CD8-positive, alpha-beta memory T cell (primary cell): ENCODE measurements at places on chromosomes 13 and 19.

DNA sequence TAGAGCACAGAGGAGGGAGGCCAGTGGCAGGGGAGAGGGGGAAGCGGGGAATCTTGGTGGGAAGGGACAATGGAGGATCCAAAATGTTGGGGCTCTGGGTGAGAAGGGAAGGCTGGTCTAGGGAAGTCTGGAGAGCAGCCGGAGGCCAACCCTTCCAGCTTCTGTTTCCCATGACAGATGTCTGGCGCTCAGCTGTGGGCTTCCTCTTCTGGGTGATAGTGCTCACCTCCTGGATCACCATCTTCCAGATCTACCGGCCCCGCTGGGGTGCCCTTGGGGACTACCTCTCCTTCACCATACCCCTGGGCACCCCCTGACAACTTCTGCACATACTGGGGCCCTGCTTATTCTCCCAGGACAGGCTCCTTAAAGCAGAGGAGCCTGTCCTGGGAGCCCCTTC, 1.1 kb downstream of the PSENEN start:
- DNase-seq: no peak

DNA sequence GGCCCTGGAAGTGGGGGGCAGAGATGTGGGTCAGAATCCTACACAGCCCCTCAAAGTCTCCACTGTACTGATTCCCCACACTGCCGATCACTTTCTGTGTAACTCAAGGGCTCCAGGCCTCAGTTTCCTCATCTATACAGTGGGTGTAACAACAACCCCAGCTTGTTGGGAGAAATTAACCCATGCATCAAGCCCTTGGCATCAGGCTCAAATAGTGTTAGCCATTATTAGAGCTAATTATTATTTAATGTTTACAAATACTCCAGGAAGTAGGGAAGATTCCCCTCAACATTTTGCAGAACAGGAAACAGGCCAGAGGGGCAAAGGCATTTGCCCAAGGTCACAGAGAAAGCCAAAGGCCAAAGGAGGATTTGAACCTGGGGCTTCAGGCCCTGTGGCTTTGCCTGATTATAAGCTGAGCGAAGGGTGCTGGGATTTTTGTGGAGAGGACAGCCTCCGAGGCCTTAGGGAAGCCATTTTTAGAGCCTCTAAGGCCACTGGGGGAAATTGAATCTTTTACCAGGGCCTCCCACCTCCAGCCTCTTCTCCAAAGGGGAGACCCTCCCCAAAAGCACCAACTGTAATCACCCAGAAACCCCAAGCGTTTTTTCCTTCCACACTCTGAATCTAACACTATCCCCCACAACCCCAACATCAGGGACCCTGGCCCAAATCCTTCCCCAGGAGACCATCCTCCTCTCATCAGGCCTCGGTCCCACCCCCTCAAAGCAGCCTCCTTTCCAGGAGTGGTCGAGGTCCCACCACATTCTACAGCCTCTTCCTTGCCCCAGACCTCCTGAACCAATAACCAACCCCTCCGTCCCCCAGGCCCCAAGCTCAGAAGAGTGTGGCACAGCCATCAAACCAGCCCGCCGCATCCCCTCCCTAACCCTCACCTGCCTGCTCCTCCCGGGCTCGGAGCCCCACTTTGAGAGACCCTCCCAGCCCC, 1.1 kb downstream of the FKBP8 start:
- no peak for DNase-seq

- no peak for DNase-seq
Measured at GRCh38 chr19:29315556-29316190, 102.7 kb upstream of the UQCRFS1 start.

DNA sequence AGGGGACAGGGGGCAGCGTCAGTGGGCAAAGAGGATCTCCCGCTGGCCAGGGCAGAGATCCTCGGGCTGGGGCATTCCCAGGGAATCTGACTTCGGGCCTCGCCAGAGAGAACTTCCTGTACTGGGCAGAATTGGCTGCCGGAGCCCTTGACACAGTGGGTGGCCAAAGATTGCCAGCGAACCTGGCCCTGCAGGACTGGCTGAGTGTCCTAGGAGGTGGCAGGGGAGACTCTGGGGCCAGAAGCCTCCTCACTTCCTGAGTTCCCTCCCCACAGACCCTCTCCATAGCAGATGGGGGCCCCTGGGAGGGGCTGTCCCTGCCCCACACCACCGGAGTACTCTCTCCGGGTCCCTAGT, 19.3 kb downstream of the DPP9 start:
- DNase-seq: no peak

- DNase-seq: no peak
Measured at GRCh38 chr13:76210262-76210661, 574.1 kb downstream of the LMO7 start.

DNA sequence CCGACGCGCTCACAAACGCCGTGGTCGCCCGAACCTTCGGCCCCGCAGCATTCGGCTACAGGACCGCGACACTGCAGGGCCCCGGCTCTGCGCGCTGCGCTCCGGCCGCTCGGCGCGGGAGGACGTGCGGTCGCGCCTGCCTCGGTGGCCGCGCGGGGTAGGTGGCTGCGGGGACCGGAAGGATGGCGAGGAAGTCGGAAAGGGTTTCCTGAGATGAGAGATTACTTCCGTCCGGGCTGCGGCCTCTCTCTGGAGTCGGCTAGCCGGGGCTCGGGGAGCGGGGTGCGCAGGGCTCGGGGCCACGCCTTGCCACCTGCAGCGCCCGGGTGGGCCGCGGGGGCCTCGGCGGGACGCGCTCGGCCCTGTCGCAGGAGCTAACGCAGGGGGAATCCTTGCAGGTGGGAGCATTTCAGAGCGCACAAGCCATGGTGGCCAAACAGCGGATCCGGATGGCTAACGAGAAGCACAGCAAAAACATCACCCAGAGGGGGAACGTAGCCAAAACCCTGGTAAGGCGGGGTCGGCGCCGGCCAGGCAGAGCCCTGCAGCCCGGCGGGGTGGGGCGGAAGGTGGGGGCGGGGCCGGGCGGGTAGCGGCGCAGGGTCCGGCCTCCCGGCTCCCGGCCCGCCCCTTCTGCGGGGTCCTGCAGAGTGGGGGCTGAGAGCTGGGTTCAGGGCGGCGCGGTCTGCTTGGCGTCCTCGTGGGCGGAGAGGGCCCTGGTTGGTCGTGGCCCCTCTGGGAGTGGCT, at the start of gene SERP2:
SERP2 (plus strand) TSS at position 224 of the 747 bp plus-strand sequence; CDS start at position 426, 202 bp downstream.
- no peak for DNase-seq

GRCh38 chr19:1851654-1852580, 3.6 kb upstream of the REXO1 start:
- DNase-seq: peak; percentile 32

- DNase-seq: no peak
Measured at GRCh38 chr19:35206855-35207254, 21.7 kb downstream of the FAM187B start.

DNA sequence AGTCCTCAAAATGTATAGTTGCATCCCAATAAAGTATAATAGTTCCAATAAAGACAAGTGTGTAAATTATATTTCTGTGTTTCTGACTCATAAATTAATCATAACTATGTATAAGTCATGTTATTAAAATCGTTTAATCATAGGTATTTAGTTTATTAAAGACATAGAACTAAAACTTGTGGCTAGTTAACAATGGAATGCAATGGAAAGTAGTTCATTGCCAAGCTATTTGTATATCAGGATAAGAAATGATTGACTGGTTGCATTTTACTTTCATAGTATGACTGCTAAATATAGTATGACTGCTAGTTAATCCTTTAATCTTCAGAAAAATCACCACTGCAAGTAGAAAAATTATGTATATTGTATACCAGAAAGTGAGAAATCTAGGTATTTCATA, 16.9 kb downstream of the COG3 start:
- DNase-seq: no peak

DNA sequence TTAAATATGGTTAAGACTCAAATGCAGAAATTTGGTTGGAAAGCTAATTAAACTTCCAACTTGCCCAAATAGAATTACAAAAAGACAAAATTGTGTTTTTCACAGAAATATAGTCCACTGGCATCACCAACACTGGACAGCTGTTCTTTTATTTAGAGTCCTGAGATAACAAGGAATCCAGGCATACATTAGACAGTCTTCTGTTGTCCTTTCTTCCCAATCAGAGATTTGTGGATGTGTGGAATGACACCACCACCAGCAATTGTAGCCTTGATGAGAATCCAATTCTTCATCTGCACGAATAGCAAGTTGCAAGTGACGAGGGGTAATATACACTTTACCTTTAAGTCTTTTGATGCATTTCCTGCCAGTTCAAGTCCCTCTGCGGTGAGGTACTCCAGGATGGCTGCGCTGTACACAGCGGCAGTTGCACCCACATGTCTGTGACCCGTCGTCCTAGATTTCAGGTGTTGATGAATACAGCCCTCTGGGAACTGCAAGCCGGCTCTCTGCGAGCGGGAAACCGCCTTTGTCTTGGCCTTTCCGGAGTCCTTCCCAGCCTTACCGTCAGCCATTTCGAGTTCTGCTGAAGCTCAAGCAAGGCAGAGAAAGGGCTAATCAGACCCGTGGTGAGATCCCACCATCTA, 14.7 kb downstream of the UBAC2 start:
- peak; percentile 57 for DNase-seq

DNA sequence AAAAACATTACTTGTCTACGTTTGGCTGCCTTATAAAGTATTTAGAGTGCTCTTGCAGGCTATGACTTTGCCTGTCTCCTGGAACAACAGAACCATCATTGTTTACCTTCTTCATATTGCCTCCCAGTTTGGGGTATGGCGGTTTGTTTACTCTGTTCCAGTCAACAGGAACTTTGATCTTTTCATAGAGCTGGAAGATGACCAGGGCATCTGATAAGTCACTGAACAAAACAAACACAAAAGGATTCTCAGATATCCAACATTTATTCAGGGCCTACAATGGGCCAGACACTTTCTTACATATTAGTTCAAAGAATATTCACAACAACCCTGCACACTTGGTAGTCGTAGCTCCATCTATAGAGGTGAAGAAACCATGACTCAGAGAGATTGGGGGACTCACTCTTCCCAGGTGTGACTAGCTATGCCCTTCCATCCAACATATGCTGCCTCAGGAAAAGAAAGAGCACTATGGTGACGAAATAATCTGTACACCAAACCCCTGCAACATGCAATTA, 38.4 kb upstream of the CPB2 start:
- no peak for DNase-seq

- DNase-seq: no peak
Measured at GRCh38 chr13:102799426-102800144, 666 bp downstream of the BIVM start.

- DNase-seq: no peak
Measured at GRCh38 chr13:38767506-38768265, 80.8 kb downstream of the FREM2 start.

- DNase-seq: no peak
Measured at GRCh38 chr19:45137179-45137761, 23.5 kb downstream of the NKPD1 start.

GRCh38 chr13:63605403-63605802, 2189.8 kb upstream of the PCDH20 start:
- DNase-seq: no peak

DNA sequence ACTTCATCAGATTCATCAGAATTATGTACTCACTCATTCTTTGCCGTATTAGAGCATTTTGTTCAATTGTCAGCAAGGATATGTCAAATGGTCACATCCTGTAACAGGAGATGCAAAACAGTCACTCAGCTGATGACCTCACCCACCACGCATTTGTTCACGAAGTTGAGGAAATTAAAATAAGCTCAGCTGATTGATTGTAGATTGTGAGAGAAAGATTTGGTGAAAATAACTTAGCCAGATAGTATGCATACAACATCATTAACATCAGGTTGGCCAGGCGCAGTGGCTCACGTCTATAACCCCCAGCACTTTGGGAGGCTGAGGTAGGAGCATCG, 22.6 kb upstream of the CDC16 start:
- DNase-seq: no peak

GRCh38 chr19:10120538-10121189, 965 bp upstream of the EIF3G start:
- DNase-seq: no peak

DNA sequence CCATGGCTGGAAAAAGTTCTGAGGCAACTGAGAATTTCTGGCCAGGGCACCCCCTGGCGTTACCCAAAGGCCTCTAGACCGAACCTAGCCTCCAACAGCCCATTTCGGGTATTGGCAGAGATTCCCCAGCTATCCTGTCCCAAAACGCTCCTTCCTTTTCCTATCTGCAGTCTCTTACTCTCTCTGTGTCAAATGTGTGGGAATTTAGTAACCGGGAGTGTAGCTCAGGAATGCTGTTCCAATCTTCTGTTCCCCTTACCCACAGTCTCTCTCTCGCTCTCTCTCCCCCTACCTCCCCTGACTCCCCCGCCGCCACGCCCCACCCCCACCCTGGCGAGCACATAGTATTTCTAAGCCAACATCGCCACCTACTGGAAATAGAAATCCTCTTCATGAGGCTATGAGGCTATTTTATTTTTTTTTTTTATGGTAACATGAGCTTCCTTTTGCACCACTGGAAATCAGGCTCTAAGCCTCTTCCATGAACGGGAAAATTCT, 27.0 kb downstream of the OXGR1 start:
- DNase-seq: no peak

GRCh38 chr13:75774176-75774575, 138.0 kb downstream of the LMO7 start:
- DNase-seq: no peak

- DNase-seq: peak; percentile 75
Measured at GRCh38 chr19:10461047-10461949, 41.0 kb downstream of the PDE4A start.
